Left ventricle myocardium superior (tissue), 1 donor: ENCODE measurements at places on chromosomes 3 and 15. TPM values are rescaled to one million over a fixed set of nuclear protein-coding genes. Genes with fewer than 3 reads are reported as not detected.

DNA sequence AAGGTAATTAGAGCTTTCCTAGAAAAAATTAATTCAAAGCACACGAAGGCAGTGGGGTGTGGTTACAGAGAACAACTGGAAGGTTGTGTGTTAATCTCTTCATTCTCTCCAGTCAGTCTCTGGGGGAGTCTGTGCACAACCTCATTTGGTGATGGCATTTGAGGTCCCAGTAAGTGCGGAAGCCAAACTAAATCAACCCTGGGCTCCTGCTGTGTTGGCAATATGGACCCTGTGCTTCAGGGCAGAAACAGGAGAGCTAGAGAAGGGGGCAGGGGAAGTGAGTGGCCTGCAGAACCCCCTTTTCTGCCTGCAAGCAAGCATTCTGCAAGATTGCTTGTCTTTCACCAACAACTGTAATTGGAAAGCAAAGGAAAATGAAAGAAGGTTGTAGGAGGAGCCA is 195.9 kb upstream of the ST8SIA2 start:
- no peak for DNase-seq

- DNase-seq = no peak
Measured at GRCh38 chr3:187964760-187965159, 189.2 kb upstream of the LPP start.

Gene ADAMTS17
- total RNA-seq = 2.9 TPM

Gene GRK7
- not detected for total RNA-seq
